KBM-7 (cell line): ENCODE measurements at places on chromosomes 13 and 19.

DNA sequence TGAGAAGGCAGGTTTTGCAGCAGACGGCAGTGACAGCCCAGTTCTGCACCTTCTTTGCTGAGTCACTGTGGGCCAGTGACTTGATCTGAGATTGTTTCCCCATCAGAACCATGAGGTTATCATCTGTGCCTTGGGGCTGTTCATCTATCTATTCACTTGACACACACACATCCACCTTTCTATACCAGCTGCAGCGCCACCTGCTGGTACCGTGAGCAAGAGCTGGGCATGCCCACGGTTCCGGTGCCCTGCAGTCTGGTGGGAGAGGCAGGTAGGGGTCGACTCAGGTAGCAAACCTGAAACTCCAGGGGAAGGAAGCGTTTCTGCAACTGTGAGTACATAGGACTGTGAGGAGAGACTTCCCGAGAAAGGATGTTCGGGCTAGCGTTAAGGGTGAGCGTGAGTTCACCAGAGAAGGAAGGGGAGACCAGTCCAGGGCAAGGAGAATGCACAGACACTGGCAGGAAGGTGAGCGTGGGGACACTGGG lies 7.5 kb upstream of the LIN7B start:
- peak; percentile 69 for DNase-seq

DNA sequence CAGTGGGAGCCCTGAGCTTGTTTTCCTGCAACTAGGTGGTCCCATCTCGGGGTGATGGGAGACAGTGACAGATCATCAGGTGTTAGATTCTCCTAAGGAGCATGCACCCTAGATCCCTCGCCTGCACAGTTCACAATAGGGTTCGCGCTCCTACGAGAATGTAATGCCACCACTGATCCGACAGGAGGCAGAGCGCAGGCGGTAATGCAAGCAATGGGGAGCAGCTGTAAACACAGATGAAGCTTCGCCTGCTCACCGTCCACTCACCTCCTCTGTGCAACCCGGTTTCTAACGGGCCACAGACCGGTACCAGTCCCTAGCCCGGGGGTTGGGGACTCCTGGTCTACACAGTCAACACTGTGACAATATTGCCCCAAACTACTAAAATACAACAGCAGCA lies 38.8 kb downstream of the CARD8 start:
- no peak for DNase-seq

DNA sequence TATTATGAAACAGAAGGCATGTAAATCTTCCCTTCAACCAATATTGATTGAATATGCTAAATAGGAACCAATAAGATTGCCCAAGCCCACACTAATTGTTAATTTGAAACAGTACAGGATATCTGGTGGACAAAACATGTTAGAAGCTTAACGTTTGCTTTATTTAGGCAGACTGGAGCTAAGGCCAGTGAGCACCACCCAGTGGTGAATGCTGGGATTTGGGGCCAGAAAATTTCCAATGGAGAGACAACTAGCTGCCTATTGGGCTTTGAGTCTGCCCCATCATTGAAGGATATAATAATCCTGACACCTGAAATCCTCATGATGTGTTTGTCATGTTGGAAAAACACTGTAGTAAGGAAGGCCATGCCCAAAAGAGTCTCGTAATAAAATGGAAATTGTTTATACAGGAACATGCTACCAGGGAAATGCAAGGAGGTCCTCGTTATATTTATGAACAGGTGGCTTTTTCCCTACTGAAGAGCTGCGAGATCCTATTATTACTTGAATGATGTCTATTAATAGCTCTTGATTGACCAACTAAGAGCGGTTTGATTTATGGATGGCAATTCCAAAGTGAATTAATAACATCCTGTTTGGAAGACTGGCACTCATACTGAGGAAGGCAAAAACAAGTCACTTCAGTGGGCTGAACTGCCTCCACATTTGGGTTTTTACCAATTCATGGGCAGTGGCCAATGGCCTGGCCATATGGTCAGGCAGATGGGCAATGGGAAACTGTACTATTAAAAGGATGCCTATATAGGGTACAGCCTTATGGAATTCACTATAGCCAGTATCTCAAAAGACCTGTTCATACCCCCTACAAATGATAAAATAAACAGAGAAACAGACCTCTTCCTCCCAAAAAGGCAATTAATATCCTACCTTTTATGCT lies 8.7 kb downstream of the SIGLECL1 start:
- DNase-seq: peak; percentile 80

GRCh38 chr19:51822946-51823345 lies 28.0 kb downstream of the FPR3 start:
- DNase-seq: no peak

- DNase-seq: peak; percentile 20
Measured at GRCh38 chr19:15108145-15108844, 1.1 kb downstream of the SYDE1 start.

- DNase-seq: no peak
Measured at GRCh38 chr13:45437947-45438346, 19.8 kb upstream of the SLC25A30 start.

GRCh38 chr13:28576067-28576466 lies 81.1 kb upstream of the FLT1 start:
- DNase-seq: no peak

GRCh38 chr19:6516659-6517291 lies 14.1 kb upstream of the TNFSF9 start:
- DNase-seq: peak; percentile 92

DNA sequence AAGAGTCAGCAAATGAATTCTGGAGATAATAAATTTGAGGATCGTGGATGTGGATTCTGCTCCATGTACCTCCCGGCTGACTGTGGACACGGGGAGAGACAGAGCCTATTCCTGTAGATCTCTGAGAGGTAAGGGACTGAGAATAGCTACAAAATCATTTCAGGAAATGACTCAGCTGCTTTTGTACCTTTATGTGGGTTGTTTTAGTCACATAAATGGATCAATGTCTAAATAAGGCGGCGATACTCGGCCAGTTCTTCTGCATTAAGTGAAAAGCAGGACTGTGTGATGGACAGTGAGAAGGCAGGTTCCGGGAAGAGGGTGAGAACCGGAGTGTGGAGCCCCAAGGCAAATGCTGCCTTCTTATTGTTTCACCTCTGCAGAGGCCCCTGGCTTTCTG lies 128.1 kb downstream of the EFNB2 start:
- no peak for DNase-seq

GRCh38 chr19:2636897-2637683 lies 65.4 kb downstream of the GNG7 start:
- peak; percentile 60 for DNase-seq

- DNase-seq: no peak
Measured at GRCh38 chr13:108728370-108728769, 99.0 kb downstream of the MYO16 start.

DNA sequence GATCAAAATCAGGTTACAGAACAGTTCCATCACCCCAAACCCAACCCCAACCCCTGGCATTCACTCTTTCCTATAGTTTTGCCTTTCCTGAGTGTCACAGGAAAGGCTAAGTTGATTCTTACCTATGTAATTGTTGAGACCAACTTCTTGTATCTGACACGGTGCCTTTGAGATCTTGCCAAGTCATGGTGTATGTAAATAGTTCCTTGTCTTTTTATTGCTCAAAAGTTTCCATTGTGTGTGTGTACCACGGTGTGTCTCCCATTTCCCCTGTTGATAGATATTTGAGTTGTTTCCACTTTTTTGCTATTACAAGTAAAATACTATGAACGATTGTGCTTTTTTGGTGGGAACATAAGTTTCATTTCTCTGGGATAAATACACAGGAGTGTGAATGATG lies 3.3 kb upstream of the IGFL2 start:
- no peak for DNase-seq
